NCI-H2081 (cell line): ENCODE measurements at places on chromosomes 12 and 14.

DNA sequence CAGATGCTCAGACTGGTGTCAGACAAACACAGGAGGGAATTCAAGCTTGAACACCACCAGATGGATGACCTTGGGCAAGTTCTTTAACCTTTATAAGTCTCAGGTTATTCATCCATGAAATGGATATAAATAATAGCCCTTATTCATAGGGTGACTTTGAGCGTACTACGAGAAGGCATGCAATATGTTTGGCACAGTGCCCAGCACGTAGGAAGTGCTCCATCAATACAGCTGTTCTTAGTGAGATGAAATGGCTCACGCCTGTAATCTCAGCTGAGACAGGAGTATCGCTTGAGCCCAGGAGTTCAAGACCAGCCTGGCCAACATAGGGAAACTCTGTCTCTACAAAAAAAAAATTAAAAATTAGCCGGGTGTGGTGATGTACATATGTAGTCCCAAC lies 84.8 kb upstream of the FICD start:
- DNase-seq: no peak

DNA sequence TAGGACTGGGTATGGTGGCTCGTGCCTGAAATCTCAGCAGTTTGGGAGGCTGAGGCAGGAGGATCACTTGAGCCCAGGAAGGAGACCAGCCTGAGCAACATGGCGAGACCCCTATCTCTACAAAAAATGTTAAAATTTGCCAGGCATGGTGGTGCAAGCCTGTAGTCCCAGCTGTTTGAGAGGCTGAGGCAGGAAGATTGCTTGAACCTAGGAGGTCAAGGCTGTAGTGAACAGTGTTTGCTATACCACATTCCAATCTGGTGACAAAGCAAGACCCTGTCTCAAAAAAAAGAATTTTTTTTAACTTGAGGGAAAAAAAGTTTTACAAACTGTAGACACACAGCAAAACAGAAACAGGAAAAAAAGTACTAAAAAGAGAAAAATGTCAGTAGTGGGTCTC lies 2.3 kb upstream of the MAP3K9 start:
- DNase-seq: no peak

DNA sequence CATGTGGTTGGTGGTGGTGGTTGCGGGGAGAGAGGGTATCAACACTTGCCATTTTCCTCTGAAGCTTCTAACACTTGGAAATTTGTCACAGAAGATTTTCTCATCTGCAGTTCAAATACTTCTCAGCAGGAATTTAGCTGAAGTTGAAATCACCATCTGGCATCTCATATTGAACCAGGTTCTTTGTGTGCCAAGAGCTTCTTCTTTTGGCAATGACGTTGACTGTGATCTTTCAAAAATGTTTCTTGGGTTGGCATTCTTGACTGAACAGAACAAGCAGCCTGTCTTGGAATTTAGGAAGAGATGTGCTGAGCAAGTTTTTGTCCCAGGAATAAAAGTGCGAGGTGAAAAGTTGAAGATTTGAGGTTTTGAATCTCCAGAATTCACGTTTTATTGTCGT lies 8.7 kb upstream of the NIN start:
- no peak for DNase-seq

- no peak for DNase-seq
Observed at GRCh38 chr12:24864796-24865125, 84.1 kb downstream of the BCAT1 start.

DNA sequence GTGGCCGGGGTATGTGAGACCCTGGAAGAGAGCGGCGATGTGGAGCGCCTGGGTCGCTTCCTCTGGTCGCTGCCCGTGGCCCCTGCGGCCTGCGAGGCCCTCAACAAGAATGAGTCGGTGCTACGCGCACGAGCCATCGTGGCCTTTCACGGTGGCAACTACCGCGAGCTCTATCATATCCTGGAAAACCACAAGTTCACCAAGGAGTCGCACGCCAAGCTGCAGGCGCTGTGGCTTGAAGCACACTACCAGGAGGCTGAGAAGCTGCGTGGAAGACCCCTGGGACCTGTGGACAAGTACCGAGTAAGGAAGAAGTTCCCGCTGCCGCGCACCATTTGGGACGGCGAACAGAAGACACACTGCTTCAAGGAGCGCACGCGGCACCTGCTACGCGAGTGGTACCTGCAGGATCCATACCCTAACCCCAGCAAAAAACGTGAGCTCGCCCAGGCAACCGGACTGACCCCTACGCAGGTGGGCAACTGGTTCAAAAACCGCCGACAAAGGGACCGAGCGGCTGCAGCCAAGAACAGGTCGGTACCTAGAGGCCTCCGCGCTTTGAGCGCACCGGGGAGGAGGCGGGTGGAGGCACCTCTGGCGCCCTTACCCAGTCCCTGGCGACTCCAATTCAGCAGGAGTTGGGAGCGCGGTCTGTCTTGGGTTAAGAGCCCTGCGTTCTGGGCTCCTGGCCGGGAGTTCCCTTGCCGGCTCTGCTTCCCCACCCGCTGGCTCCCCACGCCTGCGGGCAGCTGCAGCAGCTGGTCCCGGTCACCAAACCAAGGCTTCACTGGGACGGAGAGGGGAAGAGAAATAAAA lies 700 bp downstream of the SIX6 start:
- DNase-seq: peak; percentile 43

GRCh38 chr12:119869720-119870119 lies 7.4 kb downstream of the CIT start:
- DNase-seq: no peak

- DNase-seq: no peak
Observed at GRCh38 chr12:116303066-116303465, 25.6 kb upstream of the MED13L start.

- DNase-seq: no peak
Observed at GRCh38 chr12:14514946-14515345, 52.7 kb downstream of the PLBD1 start.

- no peak for DNase-seq
Observed at GRCh38 chr12:71799106-71799505, 40.5 kb upstream of the TBC1D15 start.

DNA sequence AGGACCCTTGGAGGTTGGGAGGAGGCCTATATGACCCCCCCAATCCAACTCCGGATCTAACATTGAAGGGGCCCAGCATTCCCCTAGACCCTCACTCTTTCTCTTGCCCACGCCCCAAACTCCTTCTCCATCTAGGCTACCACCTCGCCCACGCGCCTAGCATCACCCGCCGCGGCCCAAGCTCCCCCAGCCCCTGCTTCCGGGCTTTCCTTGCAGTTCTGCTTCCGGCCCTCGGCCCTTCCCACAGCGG lies 445 bp downstream of the CERS5 start:
- no peak for DNase-seq

DNA sequence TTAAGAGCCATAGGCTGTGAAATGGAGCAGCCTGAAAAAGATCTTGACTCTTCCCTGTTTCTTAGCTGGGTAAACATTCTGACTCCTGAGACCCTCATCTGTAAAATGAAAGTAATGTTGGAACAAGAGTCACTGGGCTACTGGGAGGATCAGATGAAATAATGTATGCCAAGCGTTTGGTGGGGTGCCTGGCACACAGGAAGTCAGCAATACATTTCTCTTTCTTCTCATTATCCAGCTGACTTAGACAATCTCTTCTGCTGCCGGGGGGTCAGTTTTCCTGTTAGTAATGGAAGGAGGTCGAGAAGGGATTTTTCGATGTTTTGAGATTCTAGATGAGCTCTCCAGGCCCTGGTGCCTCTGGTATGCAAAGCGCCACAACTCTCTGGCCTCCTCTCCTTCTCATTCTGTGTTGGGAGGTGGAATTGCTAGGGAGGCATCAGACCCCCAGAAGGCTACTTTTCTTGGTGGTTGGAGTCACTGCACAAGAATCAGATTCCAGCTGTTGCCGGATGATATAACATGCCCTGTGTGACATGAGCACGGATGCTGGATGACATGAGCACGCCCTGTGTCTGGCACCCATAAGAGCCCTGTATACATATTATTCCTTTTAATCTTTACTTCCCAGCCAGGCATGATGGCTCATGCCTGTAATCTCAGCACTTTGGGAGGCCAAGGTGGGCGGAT lies 4.3 kb downstream of the OASL start:
- DNase-seq: no peak

DNA sequence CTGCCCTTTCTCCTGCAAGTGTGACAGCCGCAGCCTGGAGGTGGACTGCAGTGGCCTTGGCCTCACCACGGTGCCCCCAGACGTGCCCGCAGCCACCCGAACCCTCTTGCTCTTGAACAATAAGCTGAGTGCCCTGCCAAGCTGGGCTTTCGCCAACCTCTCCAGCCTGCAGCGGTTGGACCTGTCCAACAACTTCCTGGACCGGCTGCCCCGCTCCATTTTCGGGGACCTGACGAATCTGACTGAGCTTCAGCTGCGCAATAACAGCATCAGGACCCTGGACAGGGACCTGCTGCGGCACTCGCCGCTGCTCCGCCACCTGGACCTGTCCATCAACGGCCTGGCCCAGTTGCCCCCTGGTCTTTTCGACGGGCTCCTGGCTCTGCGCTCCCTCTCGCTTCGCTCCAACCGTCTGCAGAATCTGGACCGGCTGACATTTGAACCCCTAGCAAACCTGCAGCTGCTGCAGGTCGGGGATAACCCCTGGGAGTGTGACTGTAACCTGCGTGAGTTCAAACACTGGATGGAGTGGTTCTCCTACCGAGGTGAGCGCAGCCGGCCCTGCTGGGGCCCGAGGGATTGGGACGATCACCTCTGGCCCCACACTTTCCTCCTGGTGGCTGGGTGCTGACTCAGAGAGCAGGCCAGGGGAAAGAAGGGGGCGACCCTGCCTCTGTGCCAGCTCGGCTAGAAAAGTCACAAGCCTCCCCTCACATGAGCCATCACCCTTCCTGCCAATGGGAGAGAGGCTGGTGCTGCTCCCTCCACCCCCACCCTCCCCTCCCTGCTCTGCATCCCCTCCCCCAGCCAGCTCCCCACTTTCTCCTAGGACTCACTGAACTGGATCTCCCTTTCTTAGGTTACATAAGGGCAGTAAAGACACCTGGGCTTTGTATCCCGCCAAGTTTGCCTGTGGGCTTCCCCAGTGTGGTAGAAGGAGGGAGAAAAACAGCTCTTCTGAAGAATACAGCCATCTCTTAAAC lies 10.9 kb downstream of the LRTM2 start:
- no peak for DNase-seq

- DNase-seq: no peak
Observed at GRCh38 chr14:100067971-100068959, 3.0 kb downstream of the EVL start.

DNA sequence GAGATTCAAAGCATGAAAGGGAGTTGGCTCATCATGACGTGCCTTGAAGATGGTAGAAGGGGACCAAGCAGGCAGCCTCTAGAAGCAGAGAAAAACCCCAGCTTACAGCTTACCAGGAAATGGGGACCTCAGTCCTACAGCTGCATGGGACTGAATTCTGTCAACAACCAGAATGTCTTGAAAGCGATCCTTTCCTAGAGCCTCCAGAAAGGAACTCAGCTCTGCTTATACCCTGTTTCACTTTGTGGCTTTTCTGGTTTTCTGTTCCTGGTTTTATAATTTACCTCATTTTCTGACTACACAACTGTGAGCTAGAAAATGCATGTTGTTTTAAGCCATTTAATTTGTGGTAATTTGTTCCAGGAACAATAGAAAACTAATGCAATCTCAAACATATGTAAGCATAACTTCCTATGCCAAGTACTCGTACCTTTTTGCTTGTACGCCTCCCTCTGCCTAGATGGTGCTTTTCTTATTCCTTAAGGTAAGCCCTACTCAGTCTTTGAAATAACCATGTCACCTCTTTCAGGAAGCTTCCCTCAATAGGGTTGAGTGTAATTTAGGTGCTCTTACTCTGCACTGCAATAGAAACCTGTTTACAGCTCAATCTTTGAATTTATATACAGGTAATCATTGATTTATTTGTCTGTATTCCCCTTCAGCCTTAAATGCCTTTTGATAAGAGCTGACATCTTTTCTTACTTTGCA lies 348.8 kb downstream of the TMEM117 start:
- DNase-seq: no peak

- no peak for DNase-seq
Observed at GRCh38 chr12:74980510-74980909, 229.1 kb downstream of the KCNC2 start.

- no peak for DNase-seq
Observed at GRCh38 chr12:42364692-42365091, 38.7 kb downstream of the PPHLN1 start.

DNA sequence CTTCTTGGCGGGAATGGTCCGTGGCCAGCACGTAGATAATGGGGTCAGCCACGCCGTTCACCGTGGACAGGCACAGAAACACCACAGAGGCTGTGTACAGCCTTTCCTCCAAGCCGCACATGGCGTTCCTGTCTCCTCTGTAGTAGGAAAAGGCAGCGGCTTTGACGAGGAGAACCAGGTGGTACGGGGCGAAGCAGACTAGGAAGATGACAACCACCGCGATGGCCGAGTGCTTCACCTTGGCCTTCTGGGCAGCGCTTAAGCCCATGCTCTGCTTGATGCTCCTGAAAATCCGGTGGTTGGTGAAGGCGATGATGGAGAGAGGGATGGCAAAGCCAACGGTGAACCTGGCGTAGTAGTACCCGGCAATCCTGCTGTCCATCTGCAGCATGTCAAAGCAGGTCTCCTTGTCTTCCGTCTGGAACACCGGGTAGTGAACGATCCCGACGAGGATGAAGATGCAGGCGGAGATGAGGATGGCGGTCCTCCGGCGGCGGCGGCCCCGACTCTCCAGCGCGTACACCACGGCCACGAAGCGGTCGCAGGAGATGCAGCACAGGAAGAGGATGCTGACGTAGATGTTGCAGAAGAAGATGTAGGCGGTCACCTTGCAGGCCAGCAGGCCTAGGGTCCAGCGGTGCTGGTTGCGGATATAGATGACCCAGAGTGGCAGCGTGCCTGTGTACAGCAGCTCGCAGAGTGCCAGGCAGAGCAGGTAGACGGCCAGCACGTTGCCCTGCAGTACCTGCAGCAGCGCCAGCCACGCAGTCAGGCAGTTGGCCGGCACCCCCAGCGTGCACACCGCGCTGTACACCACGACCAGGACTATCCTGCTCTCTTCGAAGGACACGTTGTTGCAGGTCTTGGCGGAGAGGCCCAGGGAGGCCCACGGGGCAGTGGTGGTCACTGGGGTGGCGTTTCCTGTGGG lies 13.8 kb downstream of the GPR132 start:
- no peak for DNase-seq

GRCh38 chr12:68236421-68237059 lies 10.9 kb upstream of the IL26 start:
- DNase-seq: no peak

DNA sequence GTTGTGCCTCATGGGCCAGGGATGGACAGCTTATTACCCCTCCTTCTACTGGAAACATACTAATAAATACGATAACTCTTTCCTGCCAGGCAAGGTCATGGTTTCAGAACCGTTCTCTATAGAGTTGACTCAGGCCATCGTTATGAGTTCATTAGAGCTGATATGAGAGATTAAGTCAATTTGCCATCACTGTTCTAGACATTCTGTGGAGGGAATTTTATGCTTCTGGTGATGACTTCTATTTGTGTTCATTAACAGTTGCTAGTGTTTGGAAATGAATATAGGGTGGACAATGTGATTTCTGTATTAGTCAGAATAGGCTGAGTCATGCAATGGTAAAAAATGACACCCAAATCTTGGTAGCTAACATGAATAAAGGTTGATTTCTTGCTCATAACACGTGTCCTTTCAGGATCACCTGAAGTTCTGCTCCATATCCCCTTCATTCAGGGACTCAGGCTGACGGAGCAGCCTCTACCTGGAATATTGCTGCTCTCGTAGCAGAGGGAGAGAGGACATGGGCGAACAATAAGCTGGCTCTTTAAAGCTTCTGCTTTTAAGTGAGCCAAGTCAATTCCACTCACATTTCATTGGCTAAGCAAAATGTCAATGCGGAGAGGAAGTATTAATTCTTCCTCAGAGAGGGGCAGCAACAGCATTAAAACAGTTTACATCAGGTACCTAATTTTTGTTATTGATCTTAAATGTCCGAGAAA lies 18.5 kb upstream of the TBPL2 start:
- no peak for DNase-seq
